Spleen (tissue), 13 donors: ENCODE measurements at places on chromosomes 3 and 15. TPM values are rescaled to one million over a fixed set of nuclear protein-coding genes. Genes with fewer than 3 reads are reported as not detected.

- no peaks in the 10 kb centered on the region for H3K4me1 ChIP-seq
- no peaks in the 10 kb centered on the region for H3K27me3 ChIP-seq
- no peaks in the 10 kb centered on the region for H3K36me3 ChIP-seq
- no peak overlapping the region for H3K27ac ChIP-seq
- H3K4me3 ChIP-seq = no peak overlapping the region
These were observed 419.4 kb upstream of the ADAMTS9 start for GRCh38 chr3:65107174-65107573.

- no peaks in the 10 kb centered on the region for H3K4me1 ChIP-seq
- H3K36me3 ChIP-seq = no peaks in the 10 kb centered on the region
- no peaks in the 10 kb centered on the region for H3K27me3 ChIP-seq
- no peak for DNase-seq
These were observed 17.6 kb upstream of the TM2D3 start for GRCh38 chr15:101669744-101670143.

DNA sequence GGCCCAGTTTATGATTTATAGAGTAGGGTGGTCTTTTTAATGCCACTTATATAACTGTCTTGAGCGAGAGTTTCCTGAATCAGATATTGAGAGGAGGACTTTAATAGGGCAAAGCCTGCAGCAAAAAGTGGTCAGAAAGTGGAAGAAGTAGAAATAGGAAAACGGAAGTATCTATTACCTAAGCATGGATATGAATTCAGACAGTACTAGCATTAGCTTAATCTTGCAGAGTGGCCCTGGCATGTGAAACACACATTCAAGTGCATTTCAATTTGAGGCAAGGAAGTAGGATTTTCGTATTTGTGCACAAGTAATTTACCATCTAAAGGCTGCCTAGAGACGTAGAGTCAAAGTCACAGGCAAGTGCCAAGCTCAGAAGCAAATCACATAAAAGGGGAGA, 622.3 kb downstream of the DIPK2A start:
- DNase-seq = no peak
- H3K27ac ChIP-seq = no peak overlapping the region
- no peak overlapping the region for H3K4me3 ChIP-seq
- no peaks in the 10 kb centered on the region for H3K4me1 ChIP-seq
- H3K27me3 ChIP-seq = no peaks in the 10 kb centered on the region

GRCh38 chr3:9116336-9116735, 133.1 kb downstream of the SRGAP3 start:
- no peaks in the 10 kb centered on the region for H3K36me3 ChIP-seq
- H3K27me3 ChIP-seq = no peaks in the 10 kb centered on the region
- no peak overlapping the region for H3K27ac ChIP-seq
- H3K4me3 ChIP-seq = no peak overlapping the region
- no peaks in the 10 kb centered on the region for H3K4me1 ChIP-seq

GRCh38 chr15:92839696-92840095, 60.4 kb upstream of the CHD2 start:
- H3K27me3 ChIP-seq = no peaks in the 10 kb centered on the region
- peak overlapping the region; percentile 71 for H3K27ac ChIP-seq
- H3K4me1 ChIP-seq = peaks cover 13% of the 10 kb centered on the region
- H3K4me3 ChIP-seq = no peak overlapping the region

DNA sequence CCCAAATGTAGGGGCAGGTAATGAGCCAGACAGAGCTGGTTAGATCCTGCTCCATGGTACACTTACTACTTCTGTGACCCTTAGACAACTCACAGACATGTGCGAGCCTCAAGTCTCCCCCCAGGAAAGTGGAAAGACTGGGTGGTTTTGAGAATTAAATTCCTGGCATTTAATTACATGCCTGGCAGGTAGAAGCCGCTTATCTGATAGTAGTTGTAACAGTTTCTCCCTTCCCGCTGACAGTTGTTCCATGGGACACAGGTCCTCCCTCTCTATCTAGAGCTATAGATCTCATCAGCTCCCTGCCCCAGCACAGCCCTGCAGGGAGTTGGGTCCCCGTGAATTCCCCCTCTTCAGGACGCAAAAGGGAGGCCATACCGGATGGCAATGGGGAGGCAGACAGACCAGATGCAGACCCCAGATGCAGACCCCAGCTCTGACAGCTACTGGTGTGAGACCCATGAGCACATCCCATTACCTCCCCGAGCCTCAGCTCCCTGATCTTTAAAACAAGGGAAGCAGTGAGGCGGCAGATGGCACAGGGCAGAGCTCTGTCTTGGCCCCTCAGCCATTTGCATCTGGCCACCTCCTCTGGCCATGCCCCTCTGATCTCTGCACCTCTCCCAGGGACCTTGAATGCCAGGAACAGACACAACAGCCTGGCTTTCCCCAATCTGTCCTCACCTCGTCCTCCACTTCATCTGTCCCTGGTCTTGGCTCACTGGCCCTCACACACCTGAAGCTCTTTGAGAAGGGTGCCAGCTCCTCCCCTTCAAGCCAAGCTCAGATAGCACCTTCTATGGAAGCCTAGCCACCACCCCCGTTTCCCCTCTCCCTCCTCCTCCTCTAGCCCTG, 34.1 kb upstream of the NR2C2 start:
- H3K4me1 ChIP-seq = no peaks in the 10 kb centered on the region
- H3K4me3 ChIP-seq = no peak overlapping the region
- H3K27ac ChIP-seq = no peak overlapping the region
- no peak for DNase-seq
- H3K36me3 ChIP-seq = no peaks in the 10 kb centered on the region
- H3K27me3 ChIP-seq = no peaks in the 10 kb centered on the region

DNA sequence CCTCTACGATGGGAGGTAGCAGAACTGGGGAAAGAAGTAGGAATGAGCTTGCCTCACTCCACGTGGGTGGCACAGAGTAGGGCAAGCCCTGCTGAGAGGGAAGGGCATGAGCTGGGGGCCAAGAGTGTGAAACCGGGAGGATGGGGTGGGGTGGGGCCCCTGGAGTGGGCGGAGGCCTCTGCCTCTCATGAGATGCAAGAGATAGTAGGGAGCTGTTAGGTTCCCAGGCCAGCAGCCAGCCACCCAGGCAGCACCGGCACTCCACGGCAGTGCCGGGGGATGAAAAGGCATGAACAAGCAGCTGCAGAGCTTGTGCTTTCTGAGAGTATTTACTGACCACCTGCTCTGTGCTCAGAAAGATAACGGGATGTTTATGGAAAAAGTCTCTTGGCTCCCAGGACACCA, 24.4 kb upstream of the PLA2G4E start:
- H3K4me1 ChIP-seq = no peaks in the 10 kb centered on the region
- no peaks in the 10 kb centered on the region for H3K36me3 ChIP-seq
- no peak overlapping the region for H3K27ac ChIP-seq
- no peaks in the 10 kb centered on the region for H3K27me3 ChIP-seq
- no peak for DNase-seq
- H3K4me3 ChIP-seq = no peak overlapping the region

DNA sequence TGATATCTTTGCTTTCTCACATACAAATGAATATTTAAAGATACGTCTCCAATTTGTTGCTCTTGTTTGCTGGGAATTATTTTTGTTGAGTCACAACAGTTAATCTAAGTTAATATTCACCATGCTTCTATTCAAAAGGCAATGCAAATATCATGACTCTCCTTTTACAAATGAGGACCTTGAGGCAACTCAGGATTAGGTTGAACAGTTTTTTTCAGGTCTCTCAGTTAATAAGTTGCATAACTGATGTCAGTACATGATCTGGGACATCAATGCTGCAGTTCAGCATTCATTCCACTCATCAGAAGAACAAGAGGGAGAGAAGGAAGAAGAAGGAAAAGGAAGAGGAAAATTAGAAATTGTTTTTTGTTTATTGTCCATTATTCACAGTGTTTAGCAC, 781 bp upstream of the NAALADL2 start:
- no peaks in the 10 kb centered on the region for H3K36me3 ChIP-seq
- no peaks in the 10 kb centered on the region for H3K27me3 ChIP-seq
- no peak overlapping the region for H3K4me3 ChIP-seq
- no peak overlapping the region for H3K27ac ChIP-seq
- H3K4me1 ChIP-seq = no peaks in the 10 kb centered on the region

DNA sequence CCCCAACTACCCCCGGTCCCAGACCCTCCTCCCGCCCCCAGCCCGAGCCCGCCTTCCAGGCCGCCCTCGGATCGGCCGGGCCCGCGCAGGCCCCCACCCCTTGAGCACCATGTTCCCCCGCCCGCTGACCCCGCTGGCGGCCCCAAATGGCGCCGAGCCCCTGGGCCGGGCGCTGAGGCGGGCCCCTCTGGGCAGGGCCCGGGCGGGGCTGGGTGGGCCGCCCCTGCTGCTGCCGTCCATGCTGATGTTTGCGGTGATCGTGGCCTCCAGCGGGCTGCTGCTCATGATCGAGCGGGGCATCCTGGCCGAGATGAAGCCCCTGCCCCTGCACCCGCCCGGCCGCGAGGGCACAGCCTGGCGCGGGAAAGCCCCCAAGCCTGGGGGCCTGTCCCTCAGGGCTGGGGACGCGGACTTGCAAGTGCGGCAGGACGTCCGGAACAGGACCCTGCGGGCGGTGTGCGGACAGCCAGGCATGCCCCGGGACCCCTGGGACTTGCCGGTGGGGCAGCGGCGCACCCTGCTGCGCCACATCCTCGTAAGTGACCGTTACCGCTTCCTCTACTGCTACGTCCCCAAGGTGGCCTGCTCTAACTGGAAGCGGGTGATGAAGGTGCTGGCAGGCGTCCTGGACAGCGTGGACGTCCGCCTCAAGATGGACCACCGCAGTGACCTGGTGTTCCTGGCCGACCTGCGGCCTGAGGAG, 472 bp downstream of the CHST14 start:
- H3K27ac ChIP-seq = peak overlapping the region; percentile 96
- H3K4me1 ChIP-seq = peaks cover 17% of the 10 kb centered on the region
- no peaks in the 10 kb centered on the region for H3K27me3 ChIP-seq
- H3K36me3 ChIP-seq = peaks cover 10% of the 10 kb centered on the region
- DNase-seq = peak; percentile 86

- DNase-seq = peak; percentile 54
- no peak overlapping the region for H3K27ac ChIP-seq
- no peaks in the 10 kb centered on the region for H3K27me3 ChIP-seq
These were observed 23.7 kb downstream of the TNK2 start for GRCh38 chr3:195884691-195885035.

DNA sequence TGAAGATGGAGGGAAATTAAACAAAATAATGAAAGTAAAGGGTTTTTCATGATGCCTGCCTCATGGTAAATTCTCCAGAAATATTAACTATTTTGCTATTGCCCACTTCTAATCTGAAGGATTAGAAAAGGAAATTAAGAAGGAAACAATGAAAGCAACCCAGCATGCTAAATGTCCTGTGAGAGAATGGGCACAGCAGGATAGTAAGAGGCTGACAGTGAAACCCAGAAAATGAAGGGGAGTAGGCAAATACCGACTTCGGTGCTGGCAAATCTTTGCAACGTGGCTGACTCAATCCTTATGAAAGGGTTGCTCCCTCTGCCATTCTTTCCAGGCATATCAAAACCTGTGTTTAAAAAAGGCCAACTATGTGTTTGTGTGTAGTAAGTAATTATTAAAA, 147.5 kb upstream of the SYNPR start:
- H3K36me3 ChIP-seq = no peaks in the 10 kb centered on the region
- no peak for DNase-seq
- no peaks in the 10 kb centered on the region for H3K27me3 ChIP-seq
- H3K4me1 ChIP-seq = no peaks in the 10 kb centered on the region
- H3K27ac ChIP-seq = no peak overlapping the region
- no peak overlapping the region for H3K4me3 ChIP-seq

DNA sequence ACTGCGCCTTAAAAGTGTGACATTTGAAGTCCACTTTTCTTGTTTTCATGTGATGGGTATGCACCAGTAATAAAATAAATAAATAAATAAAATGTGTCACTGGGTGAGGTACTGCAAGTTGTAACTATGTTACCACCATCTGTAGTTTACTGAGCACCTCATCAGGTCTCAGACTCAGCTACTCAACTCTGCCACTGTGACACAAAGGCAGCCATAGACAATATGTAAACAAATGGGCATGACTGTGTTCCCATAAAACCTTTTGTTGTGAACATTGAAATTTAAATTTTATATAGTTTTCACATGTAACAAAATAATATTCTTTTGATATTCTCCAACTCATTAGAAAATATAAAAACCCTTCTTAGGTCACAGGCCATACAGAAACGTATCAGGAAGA, 120.1 kb downstream of the DNAJB8 start:
- H3K4me1 ChIP-seq = peaks cover 13% of the 10 kb centered on the region
- no peak overlapping the region for H3K4me3 ChIP-seq
- DNase-seq = no peak
- H3K27ac ChIP-seq = no peak overlapping the region
- H3K36me3 ChIP-seq = peaks cover 6% of the 10 kb centered on the region
- H3K27me3 ChIP-seq = no peaks in the 10 kb centered on the region

GRCh38 chr3:159200176-159200575, 398.3 kb downstream of the MFSD1 start:
- DNase-seq = no peak
- H3K27ac ChIP-seq = no peak overlapping the region

GRCh38 chr3:70550723-70551319, 238.4 kb upstream of the MDFIC2 start:
- no peak overlapping the region for H3K4me3 ChIP-seq
- peak; percentile 87 for DNase-seq
- H3K36me3 ChIP-seq = no peaks in the 10 kb centered on the region
- no peak overlapping the region for H3K27ac ChIP-seq

WWTR1 gene
- total RNA-seq = 55.7 TPM

LMAN1L gene
- 79.2 TPM for total RNA-seq

AHSG gene
- not detected for total RNA-seq

EIF4E3 gene
- total RNA-seq = 37.1 TPM

TRPM1 gene
- total RNA-seq = not detected

STXBP5L gene
- not detected for total RNA-seq

OXTR gene
- total RNA-seq = 0.79 TPM

SUCNR1 gene
- 10.2 TPM for total RNA-seq

GCNT3 gene
- total RNA-seq = not detected

FOXB1 gene
- total RNA-seq = not detected

RLBP1 gene
- not detected for total RNA-seq
